ENCODE measurements at places on chromosomes 4 and X. TPM values are rescaled to one million over a fixed set of nuclear protein-coding genes. Genes with fewer than 3 reads are reported as not detected.

GRCh38 chr4:86181585-86181984 is 178.3 kb downstream of the MAPK10 start:
- H3K27me3 ChIP-seq, result peaks cover 5% of the 10 kb centered on the region
- H3K4me3 ChIP-seq, result no peak overlapping the region
- no peak overlapping the region for H3K27ac ChIP-seq
- H3K4me1 ChIP-seq, result no peaks in the 10 kb centered on the region
- no peaks in the 10 kb centered on the region for H3K36me3 ChIP-seq

DNA sequence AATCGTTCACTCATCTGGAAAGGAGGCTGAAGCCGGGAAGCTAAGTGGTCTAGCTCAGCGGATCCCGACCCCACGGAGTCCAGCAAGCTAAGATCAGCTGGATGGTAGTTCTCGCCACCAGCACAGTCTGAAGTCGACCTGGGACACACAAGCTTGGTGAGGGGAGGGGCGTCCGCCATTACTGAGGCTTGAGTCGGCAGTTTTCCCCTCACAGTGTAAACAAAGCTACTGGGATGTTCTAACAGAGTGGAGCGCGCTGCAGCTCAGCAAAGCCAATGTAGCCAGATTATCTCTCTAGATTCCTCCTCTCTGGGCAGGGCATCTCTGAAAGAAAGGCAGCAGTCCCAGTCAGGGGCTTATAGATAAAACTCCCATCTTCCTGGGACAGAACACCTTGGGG is 555.4 kb downstream of the BCOR start:
- no peaks in the 10 kb centered on the region for H3K36me3 ChIP-seq
- no peak overlapping the region for H3K4me3 ChIP-seq
- no peaks in the 10 kb centered on the region for H3K27me3 ChIP-seq
- H3K4me1 ChIP-seq, result no peaks in the 10 kb centered on the region
- DNase-seq, result no peak

Gene SPATA4
- not detected for total RNA-seq

- no peaks in the 10 kb centered on the region for H3K36me3 ChIP-seq
- H3K27me3 ChIP-seq, result no peaks in the 10 kb centered on the region
- no peak for DNase-seq
- H3K4me3 ChIP-seq, result no peak overlapping the region
- H3K4me1 ChIP-seq, result peaks cover 2% of the 10 kb centered on the region
- no peak overlapping the region for H3K27ac ChIP-seq
Measured at GRCh38 chr4:10032625-10033024, 11.3 kb upstream of the SLC2A9 start.

Data from endothelial cell of umbilical vein (primary cell).